ENCODE measurements at places on chromosomes 5 and 9. TPM values are rescaled to one million over a fixed set of nuclear protein-coding genes. Genes with fewer than 3 reads are reported as not detected.

Gene SHISAL2B
- total RNA-seq = not detected

Gene TTC16
- total RNA-seq = not detected

Gene FIBCD1
- total RNA-seq = not detected

Gene HAVCR1
- not detected for total RNA-seq

Gene CD274
- total RNA-seq = 15.5 TPM

Gene PRR7
- 20.0 TPM for total RNA-seq

Gene PHF24
- total RNA-seq = 0.06 TPM

Gene IL9
- not detected for total RNA-seq
